ENCODE measurements at places on chromosomes 7 and 10.

GRCh38 chr7:96713037-96713436, 3.4 kb upstream of the SEM1 start:
- no peak for DNase-seq

DNA sequence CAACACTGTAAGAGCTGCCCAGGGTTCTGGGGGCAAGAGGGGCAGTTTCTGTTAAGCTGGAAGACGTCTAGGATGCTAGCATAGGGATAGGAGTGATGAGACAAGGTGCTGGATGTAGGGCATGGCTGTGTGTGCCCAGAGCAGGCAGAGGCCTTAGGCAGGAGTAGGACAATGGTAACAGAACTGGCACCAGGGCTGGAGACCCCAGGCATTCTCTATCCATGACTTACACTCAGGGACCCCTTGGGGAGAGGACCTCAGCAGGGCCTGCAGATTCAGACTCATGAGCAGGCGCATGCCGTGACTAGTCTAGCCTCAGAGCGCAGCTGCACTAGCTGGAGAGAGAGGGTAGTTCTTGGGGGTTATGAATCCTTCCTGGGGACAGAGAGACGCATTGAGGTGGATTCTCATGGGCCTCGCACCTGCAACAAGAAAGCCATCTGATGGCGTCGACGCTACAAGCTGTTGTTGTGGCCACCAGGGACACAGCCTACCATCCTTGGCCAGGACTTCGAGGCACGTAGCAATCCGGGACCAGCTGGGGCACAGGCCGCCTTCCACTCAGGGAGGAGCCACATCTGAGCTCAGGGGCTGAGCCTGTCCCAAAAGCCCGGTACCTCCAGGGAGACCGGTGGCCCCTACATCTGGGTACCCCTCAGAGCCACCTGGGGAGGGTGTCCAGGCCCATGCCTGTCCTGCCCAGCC, 474.1 kb downstream of the PTPRN2 start:
- no peak for DNase-seq

DNA sequence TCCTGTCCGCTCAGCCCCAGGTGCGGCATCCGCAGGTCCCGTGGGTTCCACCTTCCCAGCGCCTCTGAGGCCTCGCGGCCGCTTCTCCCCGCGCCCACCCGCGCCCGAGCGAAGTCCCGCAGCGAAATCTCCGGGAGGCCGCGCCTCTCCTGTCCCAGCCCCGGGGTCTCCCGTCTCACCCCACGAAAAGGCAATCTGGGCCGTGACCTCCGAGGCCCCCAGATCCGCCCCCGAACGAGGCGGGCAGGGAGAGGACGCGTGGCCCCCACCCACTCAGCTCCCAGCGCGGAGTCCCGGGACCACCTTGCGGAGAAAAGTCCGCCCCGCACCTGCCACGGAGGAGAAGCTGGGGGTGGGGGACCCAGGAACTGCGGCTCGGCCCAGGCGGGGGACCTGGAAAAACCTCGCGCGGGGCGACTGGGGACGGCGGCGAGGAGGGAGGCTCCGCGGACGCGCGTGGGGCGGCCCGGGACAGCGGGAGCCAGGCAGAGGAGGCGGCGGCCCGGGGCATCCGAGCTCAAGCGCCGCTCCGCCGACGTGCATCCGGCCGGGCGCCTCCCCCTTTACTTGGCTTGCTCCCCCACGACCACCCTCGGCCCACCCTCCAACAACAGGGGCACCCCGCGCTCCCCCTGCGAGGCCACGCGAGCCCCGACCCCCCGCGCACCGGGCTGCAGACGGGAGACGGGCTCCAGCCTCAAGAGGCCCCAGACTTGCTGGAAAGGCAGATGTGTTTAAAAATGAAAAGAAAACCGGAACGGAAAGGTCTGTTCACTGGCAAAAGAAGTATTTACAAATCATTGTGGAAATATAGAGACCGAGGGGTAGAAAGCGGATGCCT, 33.0 kb upstream of the RNF32 start:
- no peak for DNase-seq

- no peak for DNase-seq
Observed at GRCh38 chr7:152967958-152968357, 208.4 kb downstream of the ACTR3B start.

DNA sequence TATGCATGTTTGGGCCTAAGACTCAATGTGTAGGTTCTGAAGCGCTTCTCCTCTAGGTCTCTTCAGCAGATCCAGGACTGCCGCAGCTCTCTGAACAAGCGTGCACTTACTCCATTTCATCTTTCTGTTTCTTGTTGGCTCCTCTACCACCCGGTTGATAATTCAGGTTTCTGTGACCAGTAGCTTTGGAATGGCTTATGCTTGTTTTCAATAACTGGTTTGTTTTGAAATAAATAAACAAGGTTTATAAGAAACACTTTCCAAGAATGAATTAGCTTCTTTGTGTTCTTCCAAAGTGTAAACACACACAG, 1.5 kb downstream of the MDFIC start:
- no peak for DNase-seq

Data from stimulated activated CD4-positive, alpha-beta T cell treated with anti-CD3 and anti-CD28 coated beads, Interleukin-1b, Interleukin-23, amount 100 ng/mL, for 48 hours (primary cell).